ENCODE measurements at places on chromosomes 7 and 10.

GRCh38 chr10:59648711-59649201 lies 60.9 kb downstream of the SLC16A9 start:
- no peak overlapping the region for H3K4me3 ChIP-seq
- DNase-seq: no peak
- peaks cover 12% of the 10 kb centered on the region for H3K4me1 ChIP-seq
- no peak overlapping the region for H3K27ac ChIP-seq
- H3K27me3 ChIP-seq: no peaks in the 10 kb centered on the region
- no peaks in the 10 kb centered on the region for H3K36me3 ChIP-seq

DNA sequence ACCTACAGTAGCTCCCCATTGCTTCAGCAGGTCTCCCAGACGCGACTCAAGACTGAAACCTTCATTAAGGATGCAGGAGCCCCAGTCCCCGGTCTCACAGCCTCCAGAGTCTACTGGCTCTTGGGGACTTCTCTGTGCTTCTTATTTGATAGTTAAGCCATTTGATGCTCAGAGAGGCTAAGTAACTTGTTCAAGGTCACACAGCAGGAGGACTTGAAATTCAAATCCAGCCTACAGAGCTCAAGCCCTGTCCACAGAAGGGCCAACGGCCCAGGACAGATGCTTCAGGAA lies 21.2 kb upstream of the ZMIZ1 start:
- H3K27ac ChIP-seq: no peak overlapping the region
- H3K4me1 ChIP-seq: peaks cover 19% of the 10 kb centered on the region
- no peaks in the 10 kb centered on the region for H3K27me3 ChIP-seq
- H3K4me3 ChIP-seq: no peak overlapping the region
- DNase-seq: no peak

- no peak overlapping the region for H3K4me3 ChIP-seq
- H3K27ac ChIP-seq: no peak overlapping the region
- no peak for DNase-seq
- peaks cover 6% of the 10 kb centered on the region for H3K4me1 ChIP-seq
These were observed 112.0 kb upstream of the INHBA start for GRCh38 chr7:41814888-41815287.

- no peak overlapping the region for H3K27ac ChIP-seq
- no peak overlapping the region for H3K4me3 ChIP-seq
- peaks cover 85% of the 10 kb centered on the region for H3K4me1 ChIP-seq
These were observed 114.4 kb upstream of the AFAP1L2 start for GRCh38 chr10:114518401-114519305.

- no peak overlapping the region for H3K27ac ChIP-seq
- no peak overlapping the region for H3K4me3 ChIP-seq
These were observed 227.0 kb downstream of the INHBA start for GRCh38 chr7:41475801-41476459.

DNA sequence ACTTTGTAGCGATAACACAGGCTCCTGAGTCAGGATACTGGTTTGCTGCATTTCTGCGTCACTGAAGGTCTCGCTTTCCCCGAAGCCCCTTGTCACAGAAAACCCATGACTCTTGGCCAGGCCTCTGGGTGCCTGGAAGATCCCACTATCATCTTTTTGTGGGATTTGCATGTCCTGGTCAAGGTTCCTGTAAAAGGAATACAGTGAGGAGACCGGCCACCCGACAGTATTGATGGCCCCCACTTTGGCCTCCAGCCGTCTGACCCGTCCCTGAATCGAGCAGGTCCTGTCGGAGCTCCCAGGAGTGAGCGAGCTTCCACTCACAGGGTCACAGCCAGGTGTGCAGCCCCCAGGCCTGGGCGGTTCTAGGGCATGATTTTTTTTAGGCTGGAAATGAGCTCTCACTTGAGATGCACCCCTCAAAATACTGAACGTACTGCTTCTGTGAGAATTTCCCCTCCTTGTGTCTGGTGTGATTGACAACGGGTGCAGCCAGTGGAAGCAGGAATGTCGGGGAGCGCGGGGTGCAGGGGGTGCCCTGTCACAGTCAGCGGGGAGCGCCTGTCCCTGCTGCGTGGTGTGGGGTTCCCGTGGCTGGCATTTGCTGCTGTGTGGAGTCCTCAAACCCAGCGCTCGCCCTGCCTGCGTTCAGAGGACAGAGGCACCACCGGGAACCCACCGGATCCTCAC lies 75.8 kb downstream of the DNAJB6 start:
- H3K27me3 ChIP-seq: no peaks in the 10 kb centered on the region
- H3K36me3 ChIP-seq: no peaks in the 10 kb centered on the region

- H3K4me1 ChIP-seq: peaks cover 9% of the 10 kb centered on the region
- H3K36me3 ChIP-seq: no peaks in the 10 kb centered on the region
- no peaks in the 10 kb centered on the region for H3K27me3 ChIP-seq
- H3K4me3 ChIP-seq: no peak overlapping the region
- DNase-seq: peak; percentile 35
These were observed 314.6 kb downstream of the FRMD4A start for GRCh38 chr10:14016011-14016536.

GRCh38 chr10:123986736-123987135 lies 95.1 kb upstream of the CPXM2 start:
- no peaks in the 10 kb centered on the region for H3K4me1 ChIP-seq
- no peak overlapping the region for H3K4me3 ChIP-seq
- H3K27ac ChIP-seq: no peak overlapping the region
- H3K27me3 ChIP-seq: peaks cover 29% of the 10 kb centered on the region
- H3K36me3 ChIP-seq: no peaks in the 10 kb centered on the region
- DNase-seq: no peak

DNA sequence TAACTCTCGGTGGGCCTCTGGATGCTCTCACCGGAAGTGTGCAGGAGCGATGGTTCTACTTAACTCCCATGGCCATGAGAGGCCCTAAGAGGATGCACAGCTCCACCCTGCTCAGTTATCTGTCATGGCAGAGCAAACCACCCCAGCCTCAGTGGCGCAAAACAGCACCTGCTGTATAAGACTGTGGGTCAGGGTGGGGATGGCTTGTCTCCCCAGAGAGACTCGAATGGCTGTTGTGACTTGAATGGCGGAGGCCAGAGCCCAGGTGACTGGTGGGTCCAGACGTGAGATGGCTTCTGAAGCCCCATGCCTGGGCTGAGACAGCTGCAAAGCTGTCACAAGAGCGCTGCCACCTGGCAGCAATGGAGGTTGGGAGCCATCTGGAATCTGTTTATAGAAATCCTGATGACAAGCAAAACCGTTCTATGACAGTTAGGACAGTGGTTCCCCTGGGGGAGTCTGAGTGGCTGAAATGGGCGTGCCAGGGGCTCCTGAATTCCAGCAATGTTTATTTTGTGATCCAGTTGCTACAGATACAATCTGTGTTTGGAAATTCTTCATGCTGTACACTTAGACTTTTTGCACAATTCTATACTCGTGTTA lies 490.5 kb downstream of the TCERG1L start:
- no peaks in the 10 kb centered on the region for H3K27me3 ChIP-seq
- no peaks in the 10 kb centered on the region for H3K4me1 ChIP-seq
- no peak overlapping the region for H3K4me3 ChIP-seq
- H3K36me3 ChIP-seq: no peaks in the 10 kb centered on the region
- no peak for DNase-seq

DNA sequence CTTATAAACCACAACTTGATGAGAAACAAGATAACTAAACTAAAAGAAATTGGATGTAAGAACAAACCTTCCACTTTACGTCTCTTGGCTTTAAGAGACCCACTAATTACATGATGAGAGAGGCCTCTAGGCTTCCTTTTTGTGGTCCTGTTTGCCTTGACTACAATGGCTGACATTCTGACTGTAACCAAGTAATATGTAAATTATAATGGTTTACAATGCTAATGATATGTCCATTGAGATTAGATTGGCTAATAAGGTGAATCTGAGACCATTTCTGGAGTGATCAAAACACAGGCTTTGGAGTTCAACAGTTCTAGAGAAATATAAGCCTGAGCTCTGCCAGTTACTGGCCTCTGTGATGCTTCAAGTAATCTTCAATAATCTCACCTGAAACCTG lies 39.4 kb upstream of the AGMO start:
- H3K4me1 ChIP-seq: no peaks in the 10 kb centered on the region
- H3K27ac ChIP-seq: no peak overlapping the region
- no peaks in the 10 kb centered on the region for H3K36me3 ChIP-seq

DNA sequence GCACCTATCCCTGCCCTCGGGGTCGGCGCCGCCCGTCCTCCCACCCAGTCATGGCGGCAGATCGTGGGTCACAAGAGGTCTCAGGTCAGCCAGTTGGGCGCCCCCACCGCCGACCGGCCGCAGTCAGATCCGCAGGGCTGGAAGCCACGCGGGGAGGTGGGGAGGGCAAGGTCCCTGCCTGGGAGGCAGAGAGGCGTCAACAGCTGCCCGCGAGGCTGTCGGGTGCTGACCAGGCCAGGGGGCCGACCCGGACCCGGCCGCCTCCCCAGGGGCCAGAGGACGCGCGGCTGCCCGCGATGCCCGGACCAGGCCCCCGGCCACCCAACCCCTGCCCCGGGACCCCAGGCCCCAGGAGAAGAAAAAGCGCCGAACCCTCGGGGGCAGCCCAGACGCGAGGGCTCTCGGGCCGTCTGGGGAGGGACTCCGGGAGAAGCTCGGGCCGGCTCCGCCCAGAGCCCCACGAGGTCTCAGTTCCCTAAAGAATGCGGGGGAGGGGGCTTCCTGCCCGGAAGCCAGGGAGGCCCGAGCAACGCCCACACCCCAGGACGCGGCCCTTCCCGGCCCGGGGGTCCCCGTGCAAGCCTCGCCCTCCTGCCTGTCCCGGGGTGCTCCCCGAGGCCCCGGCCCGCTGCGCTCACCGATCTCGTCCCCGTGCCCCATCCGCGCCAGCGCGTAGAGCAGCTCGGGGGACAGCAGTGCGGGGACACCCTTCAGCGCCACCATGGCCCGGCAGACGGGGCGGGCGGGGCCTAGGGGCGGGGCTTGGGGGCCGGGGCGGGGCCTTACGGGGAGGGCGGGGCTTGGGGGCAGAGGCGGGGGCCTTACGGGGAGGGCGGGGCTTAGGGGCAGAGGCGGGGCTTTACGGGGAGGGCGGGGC lies at the start of gene FUOM:
Gene FUOM, minus strand, starts transcription at position 735 of the 877 bp plus-strand sequence. Its CDS starts 12 bp downstream, at position 723.
- no peaks in the 10 kb centered on the region for H3K27me3 ChIP-seq
- H3K27ac ChIP-seq: peak within 1 kb of the TSS; percentile 71
- peak within 1 kb of the TSS; percentile 74 for H3K4me3 ChIP-seq
- H3K36me3 ChIP-seq: no peaks in the 10 kb centered on the region

- H3K36me3 ChIP-seq: no peaks in the 10 kb centered on the region
- no peaks in the 10 kb centered on the region for H3K27me3 ChIP-seq
- H3K4me3 ChIP-seq: no peak overlapping the region
- no peak overlapping the region for H3K27ac ChIP-seq
- no peak for DNase-seq
- no peaks in the 10 kb centered on the region for H3K4me1 ChIP-seq
These were observed 816.7 kb downstream of the MAGI2 start for GRCh38 chr7:78636727-78637126.

GRCh38 chr10:67725567-67725966 lies 29.6 kb upstream of the CTNNA3 start:
- H3K36me3 ChIP-seq: no peaks in the 10 kb centered on the region
- H3K27me3 ChIP-seq: no peaks in the 10 kb centered on the region

DNA sequence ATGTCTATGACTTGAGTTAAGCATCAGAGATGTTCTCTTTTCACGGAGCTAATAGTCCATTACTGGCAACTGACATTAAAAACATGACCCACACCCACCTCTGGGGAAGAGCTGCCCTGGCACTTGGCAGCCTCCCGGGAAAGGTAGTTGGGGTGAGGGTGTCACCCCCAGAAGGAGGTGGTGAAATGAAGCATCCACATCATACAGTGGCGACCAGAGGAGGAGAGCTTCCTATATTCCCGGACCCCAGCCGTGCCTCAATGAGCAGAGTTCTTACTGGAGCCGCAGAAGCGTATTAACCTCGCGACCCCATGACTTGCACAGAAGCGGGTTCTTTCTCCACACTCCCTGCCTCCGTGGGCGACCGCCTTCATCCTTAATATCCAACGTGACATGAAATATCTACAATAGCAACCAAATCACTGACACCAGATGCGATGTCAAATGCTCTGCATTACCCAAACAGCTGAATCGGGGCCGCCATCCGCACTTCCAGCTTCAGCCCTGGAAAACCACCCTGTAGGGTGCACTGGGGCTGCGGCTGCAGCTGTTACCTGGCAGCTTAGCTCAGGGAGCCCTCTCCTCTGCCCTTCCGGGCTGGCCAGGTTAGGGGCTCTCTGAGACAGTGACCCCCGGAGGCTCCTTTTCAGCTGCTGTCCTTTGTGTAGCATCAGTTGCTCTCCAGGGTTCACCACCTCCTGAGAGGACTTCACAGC lies 103.1 kb upstream of the PARD3 start:
- H3K27me3 ChIP-seq: no peaks in the 10 kb centered on the region

- H3K4me1 ChIP-seq: no peaks in the 10 kb centered on the region
- DNase-seq: no peak
- no peaks in the 10 kb centered on the region for H3K36me3 ChIP-seq
- H3K4me3 ChIP-seq: no peak overlapping the region
These were observed 1106.2 kb downstream of the NRG3 start for GRCh38 chr10:82981137-82981723.

GRCh38 chr7:44633254-44634186 lies 27.1 kb downstream of the OGDH start:
- H3K4me1 ChIP-seq: peaks cover 100% of the 10 kb centered on the region
- no peak overlapping the region for H3K4me3 ChIP-seq
- H3K36me3 ChIP-seq: no peaks in the 10 kb centered on the region
- H3K27me3 ChIP-seq: no peaks in the 10 kb centered on the region

GRCh38 chr10:119567978-119568377 lies 25.5 kb upstream of the RGS10 start:
- no peak overlapping the region for H3K4me3 ChIP-seq
- no peaks in the 10 kb centered on the region for H3K36me3 ChIP-seq
- H3K4me1 ChIP-seq: peaks cover 10% of the 10 kb centered on the region
- DNase-seq: peak; percentile 13
- H3K27ac ChIP-seq: no peak overlapping the region

GRCh38 chr10:45581216-45581549 lies 91.4 kb downstream of the ZFAND4 start:
- H3K4me1 ChIP-seq: peaks cover 19% of the 10 kb centered on the region
- peaks cover 5% of the 10 kb centered on the region for H3K36me3 ChIP-seq
- H3K27me3 ChIP-seq: no peaks in the 10 kb centered on the region
- no peak for DNase-seq

DNA sequence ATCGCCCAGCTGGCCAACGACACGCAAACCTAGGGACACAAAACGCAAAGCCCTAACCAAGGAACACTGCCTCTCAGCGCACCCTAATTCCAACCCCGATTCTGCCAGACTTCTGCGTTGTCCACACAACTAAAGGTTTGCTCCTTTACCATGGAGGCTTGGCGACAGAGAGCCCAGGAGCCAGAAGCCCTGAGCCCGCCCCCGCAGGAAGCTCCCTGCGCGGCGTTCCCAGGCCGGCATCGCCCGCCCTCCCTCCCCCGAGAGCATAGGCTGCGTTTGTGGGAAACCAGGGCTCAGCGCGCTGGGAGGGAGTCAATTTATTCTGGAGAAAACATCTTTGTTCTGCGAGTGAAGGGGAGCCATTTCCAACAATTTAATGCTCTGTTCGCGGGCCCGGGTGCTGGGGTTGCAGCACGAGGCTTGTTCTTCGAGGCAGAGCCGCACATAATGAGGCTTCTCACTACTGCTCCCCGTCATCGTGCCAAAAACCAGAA lies 103.9 kb downstream of the GRID1 start:
- peaks cover 3% of the 10 kb centered on the region for H3K27me3 ChIP-seq
- H3K36me3 ChIP-seq: no peaks in the 10 kb centered on the region
- H3K4me1 ChIP-seq: no peaks in the 10 kb centered on the region

Data from B cell (primary cell).